ENCODE measurements at places on chromosomes 5 and 9.

- no peak for DNase-seq
These were observed 9.8 kb downstream of the NTNG2 start for GRCh38 chr9:132171702-132172101.

GRCh38 chr5:59621477-59621876 lies 272.0 kb downstream of the PDE4D start:
- DNase-seq: no peak

DNA sequence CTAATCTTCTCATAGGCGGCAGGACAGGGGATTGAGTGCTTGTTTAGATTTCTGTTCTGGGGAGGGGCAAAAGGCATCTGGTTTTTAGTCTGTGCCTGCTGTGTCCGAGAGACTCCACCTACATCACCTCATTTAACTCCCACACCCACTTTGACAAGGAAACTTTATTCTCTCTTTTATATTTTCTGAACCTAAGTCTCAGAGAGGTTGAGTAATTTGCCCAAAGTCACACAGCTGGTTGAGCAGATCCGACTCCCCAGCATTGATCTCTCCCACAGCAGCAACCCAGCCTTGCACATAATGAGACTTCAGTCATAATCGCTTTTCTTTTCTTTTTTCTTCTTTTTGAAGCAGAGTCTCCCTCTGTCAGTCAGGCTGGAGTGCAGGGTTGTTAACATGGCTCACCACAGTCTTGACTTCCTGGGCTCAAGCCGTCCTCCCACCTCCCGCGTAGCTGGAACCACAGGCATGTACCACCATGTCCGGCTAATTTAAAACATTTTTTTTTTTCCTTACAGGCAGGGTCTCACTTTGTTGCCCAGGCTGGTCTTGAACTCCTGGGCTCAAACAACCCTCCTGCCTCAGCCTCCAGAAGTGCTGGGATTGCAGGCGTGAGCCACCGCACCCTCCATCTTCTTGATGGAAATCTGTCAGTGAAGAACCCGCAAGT lies 36.5 kb upstream of the ANKRD33B start:
- no peak for DNase-seq

GRCh38 chr9:124264823-124265233 lies 7.1 kb downstream of the NEK6 start:
- DNase-seq: peak; percentile 82

- no peak for DNase-seq
These were observed 68.2 kb downstream of the DOCK2 start for GRCh38 chr5:169705322-169705721.

Data from suppressor macrophage treated with lipopolysaccharide for 1 hour (primary cell).